ENCODE measurements at places on chromosomes 1 and 21.

GRCh38 chr1:93734999-93735398 is 53.4 kb upstream of the BCAR3 start:
- no peak for DNase-seq

GRCh38 chr1:182700351-182700709 is 15.9 kb upstream of the RGS8 start:
- no peak for DNase-seq

- DNase-seq = no peak
Measured at GRCh38 chr21:34907461-34908418, 141.4 kb downstream of the RUNX1 start.

GRCh38 chr1:205407970-205408369 is 13.9 kb downstream of the LEMD1 start:
- no peak for DNase-seq

- no peak for DNase-seq
Measured at GRCh38 chr1:87201768-87202167, 126.9 kb upstream of the LMO4 start.

DNA sequence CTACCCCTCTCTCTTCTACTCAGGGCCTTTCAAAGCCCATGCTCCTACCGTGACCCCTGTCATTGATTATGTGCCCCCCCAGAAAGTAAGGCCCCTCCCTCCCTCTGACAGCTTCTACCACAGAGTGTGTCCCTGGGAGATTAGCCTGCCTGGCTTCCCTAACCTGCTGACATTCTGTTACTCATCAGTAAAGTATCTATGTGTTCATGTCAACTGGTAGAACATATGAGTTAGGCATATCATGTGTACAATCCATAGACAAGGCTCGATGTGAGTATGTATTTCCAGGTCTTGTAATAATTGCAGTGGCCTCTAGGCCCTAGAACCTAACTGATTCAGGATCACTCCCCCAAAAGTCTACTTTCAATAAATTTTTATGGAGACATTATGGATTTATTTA is 120.0 kb downstream of the GIPC2 start:
- no peak for DNase-seq

GRCh38 chr1:219189021-219189824 is 15.5 kb downstream of the LYPLAL1 start:
- no peak for DNase-seq

DNA sequence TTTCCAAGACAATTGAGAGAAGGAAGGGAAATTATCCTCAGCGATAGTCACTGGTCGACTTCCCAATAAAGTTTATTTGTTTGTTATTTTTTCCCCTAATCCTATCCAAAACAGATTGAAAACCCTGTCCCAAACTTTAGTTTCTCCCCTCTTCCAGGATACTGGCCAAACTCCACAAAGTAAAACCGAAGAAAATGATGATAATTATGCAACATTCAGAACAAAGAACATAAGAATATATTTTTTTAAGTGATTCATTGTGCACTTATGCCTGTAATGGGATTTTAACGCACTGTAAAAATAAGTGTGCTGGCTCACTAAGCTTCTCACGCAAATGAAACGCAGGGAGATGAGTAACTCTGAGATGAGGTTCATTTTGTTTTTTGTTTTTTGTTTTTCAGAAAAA is 6.0 kb downstream of the GLIS1 start:
- no peak for DNase-seq

- no peak for DNase-seq
Measured at GRCh38 chr1:110056776-110057175, 13.7 kb downstream of the ALX3 start.

DNA sequence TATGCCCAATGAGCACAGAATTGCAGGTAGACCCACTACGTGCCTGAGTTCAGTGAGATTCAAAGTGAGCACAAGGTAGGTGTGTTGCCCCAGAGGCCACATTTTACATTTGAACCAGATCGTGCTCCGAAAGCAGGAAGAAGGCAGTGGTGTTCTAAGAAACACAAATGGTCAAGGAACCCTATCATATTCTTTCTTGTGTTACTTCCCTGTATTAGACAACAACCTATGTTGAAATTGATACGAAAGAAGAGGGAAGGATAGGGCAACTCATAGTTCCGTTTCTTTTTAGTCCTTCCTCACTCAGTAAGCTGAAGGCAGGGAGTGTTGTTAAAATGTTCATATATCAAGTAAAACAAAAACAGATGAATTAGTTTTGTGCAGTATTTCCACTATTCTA is 33.9 kb downstream of the OLFML2B start:
- no peak for DNase-seq

DNA sequence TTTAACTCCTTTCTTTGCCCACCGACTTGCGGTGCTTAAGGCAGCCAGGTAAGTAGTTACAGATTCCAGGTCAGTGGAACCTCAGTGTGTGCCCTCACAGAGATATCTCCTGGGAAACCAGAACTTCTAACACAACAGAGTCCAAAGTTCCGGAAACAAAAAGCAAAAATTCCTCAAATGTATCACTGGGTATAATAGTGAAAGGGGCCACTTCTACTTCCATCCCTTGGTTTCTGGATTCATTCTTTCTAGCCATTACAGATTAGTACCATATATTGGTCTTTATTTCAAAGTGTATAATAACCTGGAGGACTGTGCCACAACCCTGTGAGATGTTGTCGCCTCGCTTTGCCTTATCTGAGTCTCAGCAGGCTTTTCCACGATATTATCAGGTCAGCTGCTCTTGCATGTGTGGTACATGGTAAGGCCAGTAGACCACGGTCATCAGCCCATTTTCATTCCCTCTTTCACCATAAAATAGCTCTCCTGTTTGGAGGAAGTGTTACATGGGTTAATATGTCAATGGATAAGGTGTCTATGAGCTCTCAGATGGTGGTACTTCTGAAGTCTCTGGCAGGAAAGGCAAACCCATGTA is 14.9 kb upstream of the VASH2 start:
- no peak for DNase-seq

DNA sequence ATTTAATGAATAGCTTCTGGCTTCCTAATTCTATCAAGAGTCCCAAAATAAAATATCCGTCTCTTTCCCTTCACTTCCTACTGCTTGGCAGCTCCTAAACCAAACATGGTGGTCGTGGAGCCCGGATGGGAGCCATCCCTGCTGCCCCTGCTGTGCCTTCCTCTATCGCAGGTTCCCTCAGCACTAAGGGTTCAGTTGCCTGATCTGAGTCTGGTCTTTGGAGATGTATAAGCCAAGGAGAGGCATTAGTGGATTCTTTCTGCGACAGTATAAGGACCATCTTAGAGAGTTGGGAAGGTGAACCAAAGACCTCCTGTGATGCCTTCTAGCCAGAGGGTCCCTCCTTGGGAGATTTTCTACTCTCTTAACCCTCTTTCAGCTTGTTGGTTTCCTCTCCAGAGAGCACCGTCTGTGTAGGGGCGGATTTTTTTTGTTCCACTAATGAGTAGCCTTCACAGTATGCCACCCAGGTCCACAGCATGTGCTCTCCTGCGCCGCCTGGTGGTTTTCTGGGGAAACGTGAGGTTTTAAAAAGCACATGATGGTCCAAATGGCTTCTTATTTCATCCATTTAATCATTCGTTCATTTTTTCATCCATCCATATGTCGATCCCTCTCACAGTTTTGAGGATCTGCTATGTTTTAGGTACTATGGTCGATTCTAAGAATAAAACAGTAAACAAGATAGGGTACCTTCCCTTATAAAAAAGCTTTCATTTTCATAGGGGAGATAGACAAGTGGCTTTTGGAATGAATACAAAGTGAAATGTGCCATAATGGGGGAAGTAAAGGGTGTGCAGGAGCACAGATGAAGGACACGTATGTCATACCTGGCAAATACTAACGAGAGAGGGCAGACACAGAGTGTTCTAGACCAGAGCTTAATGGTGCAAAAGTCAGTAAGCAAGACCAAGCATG is 71.0 kb downstream of the NFASC start:
- DNase-seq = peak; percentile 68

DNA sequence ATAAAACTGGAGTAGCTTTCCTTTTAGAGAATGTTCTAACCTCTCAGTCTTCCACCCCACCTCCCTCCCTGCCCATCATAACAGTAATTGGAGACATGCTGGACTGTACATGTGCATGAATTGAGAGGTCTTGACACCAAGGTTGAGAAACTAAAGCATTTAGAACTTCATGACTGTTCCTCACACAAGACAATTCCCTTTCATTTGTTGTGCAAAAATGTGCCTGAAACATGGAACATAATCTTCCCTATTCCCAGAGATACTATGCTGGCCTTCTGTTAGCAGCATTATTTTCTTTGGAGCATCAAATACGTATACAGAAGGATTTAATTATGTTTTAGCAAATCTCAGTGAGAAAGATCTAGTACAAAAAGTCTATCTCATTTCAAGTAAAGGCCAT is 97.5 kb upstream of the KCNE2 start:
- DNase-seq = no peak

DNA sequence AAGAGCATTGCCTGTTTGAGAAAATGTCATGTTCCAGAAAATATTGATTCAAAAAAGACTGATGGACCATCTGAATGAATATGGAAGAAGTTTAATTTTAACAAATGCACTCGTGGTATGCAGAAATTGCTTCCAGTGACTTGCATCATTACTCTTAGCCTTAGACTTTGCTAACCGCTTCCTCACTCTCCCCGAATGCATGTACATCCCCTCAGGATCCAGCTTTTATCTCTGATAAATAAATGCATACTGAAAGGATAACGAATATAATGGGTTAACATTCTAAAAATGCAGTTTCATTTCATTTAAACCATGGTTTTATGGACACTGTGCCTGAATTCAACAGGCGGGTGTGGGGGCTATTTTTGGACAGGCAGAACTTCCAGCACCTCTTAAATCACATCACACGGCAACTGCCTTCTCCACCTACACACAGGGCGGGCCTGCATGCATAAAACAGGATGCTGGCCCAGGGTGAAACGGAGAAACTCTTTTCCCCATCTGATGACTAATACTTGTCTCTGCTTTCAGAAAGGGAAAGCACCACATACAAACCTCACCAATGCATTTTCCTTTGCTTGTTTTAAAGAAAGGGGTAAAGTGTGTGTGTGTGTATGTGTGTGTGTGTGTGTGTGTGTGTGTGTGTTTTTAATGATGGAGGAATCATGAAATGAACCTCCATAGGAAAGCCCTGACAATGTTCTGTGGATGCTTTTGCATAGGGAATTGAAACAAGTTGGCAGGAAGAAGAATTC is 48.7 kb downstream of the SPAG17 start:
- peak; percentile 40 for DNase-seq

DNA sequence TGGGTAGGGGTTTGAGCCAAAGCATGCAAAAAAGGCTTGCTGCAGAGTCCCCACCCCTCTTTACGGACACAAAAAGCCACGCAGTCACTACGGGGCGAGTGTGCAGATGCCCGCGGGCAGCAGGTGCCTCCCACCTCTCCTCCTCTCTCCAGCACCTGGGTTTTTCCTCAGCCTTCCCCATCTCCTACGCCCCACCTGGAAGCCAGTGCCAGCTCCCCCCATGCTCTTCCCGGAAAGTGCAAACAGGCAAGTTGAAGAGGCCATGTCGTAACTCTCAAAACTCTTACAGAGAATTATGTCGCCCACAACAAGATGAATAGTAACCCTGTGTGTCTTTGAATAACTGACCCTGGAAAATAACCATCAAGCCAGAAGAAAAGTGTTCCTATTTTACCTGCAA is 82.5 kb downstream of the PDE9A start:
- no peak for DNase-seq

DNA sequence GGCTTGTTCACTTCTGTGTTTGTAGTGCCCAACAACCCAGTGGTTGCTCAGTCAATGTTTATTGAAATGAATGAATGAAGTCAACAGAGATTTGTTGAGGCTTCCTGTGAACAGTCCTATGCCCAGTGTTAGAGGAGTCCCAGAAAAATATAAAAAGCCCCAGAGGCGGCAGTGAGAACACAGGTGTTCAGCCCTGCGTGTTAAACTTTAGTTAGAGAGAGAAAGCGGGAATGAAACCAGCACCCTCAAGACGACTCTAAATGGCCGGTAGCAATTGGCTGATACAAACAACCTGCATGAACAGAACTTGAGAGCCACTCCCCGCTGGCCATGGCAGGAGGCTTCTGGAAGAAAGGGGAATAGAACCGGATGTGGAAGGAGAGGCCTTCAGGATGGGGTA is 22.6 kb downstream of the TMEM51 start:
- DNase-seq = no peak

- no peak for DNase-seq
Measured at GRCh38 chr1:91827087-91827458, 58.9 kb downstream of the TGFBR3 start.
